ENCODE measurements at places on chromosomes 6 and 20.

DNA sequence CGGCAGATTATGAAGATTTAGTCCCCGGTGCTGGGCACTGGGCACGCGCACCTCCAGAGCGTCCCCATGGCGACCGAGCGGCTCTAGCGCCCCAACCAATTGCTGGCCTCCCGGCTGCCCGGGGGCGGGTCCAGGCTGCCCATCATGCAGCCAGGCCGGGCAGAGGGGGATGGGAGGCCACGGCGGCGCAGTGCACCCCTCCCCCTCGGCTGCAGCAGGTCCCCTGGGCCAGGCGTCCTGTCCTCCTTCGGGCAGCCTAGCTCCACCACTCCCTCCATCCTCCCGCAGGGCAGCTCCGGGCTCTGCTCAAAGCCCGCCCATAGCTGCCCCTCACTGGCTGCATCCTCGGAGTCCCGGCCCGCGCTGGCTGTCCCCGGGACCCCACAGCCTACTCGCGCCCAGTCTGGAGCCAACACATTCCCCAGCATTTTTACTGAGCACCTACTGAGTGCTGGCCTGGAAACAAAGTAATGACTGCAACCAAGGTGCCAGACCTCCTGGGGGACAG, 99.4 kb downstream of the ASXL1 start:
- DNase-seq = no peak

DNA sequence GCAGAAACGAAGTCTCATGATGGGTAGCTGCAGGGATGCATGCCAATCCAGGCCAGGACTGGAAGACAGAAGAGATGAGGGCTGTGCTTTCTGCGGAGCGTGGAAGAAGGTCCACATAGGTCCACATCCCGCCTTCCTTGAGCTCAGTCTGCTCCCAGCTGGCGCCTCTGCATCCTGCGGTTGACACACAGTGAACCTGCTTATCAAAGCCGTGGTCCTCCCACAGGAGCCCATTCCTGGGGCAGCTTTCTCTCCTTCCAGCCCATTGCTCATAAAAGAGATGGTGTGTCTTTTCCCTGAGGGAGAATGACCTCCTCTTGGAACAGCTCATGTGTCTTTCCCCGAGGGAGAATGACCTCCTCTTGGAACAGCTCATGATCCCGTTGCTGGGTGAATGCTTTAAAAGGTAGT, 225.4 kb downstream of the CDH4 start:
- no peak for DNase-seq

DNA sequence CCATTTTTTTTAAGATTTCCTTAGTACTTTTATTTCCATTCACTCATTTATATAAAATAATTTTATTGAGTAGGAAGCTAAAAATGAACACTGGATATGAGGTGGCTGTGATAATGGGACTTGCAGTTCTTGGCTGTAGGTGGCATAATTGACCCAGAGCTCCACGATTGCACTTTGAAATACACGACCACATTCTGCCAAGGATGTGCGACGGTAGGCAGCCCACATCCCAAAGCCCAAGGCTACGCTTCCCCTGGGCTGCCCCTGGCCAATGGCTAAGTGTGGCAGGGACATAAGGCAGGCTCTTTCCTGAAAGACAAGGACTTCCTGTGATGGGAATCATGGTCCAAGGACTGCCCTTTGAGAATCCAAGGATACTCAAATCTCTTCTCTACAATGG, 43.7 kb upstream of the ADTRP start:
- no peak for DNase-seq

DNA sequence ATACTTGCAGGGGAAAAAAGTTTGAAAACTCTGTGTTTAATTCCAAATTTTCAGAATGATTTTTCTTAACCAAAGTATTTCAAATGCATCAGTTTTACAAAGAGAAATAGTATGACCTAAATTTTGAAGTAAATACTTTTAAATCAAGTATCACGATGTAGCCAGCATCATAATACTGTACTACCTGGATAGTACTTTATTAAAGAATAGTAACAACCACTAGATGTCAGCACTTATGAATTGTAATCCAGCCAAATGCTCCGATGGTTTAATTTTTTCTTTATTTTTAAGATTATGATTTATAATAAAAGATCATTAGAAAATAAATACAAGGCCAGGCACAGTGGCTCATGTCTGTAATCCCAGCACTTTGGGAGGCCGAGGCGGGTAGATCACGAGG, 37.2 kb upstream of the HACE1 start:
- DNase-seq = no peak

GRCh38 chr6:74578339-74578738, 627.5 kb downstream of the COL12A1 start:
- DNase-seq = no peak

DNA sequence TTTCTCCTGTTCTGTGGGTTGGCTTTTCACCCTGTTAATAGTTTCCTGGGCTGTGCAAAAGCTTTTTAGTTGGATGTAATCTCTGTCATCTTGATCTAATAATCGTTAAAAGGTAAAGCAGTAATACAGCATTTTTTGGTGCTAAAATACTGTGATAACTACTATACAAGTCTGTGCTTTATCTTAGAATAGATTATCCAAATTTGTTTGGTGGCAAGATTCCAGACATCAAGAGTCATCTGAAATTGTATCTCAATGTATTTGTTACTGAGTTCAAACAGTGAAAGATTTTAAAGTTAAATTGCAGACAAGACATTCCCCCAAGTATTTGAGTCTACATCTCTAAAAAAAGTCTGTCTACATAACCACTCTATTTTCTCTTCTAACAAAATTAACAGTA, 18.8 kb downstream of the TBPL1 start:
- DNase-seq = no peak

GRCh38 chr6:96926425-96926824, 1.9 kb downstream of the KLHL32 start:
- no peak for DNase-seq

DNA sequence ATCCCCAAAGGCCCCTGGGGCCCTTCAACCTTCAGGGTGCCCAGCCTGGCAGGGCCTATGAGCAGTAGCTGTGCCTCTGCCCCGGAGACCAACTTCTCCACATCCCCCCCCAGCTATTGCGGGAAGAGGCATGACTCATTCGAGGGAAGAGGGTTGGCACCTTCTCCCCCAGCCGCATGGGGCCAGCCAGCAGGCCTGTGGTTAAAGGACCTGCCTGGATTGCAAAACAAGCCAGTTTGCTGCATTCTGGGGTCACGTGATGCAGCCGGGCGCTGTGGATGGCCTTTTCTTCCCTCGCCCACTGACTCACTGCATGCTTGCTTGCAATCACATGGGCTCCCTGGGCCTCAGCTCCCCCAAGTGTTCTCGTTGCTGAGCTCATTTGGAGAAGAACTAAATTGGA, 182.5 kb downstream of the MAFB start:
- no peak for DNase-seq

- no peak for DNase-seq
These were observed 262.9 kb downstream of the CDH4 start for GRCh38 chr20:61514805-61515505.

DNA sequence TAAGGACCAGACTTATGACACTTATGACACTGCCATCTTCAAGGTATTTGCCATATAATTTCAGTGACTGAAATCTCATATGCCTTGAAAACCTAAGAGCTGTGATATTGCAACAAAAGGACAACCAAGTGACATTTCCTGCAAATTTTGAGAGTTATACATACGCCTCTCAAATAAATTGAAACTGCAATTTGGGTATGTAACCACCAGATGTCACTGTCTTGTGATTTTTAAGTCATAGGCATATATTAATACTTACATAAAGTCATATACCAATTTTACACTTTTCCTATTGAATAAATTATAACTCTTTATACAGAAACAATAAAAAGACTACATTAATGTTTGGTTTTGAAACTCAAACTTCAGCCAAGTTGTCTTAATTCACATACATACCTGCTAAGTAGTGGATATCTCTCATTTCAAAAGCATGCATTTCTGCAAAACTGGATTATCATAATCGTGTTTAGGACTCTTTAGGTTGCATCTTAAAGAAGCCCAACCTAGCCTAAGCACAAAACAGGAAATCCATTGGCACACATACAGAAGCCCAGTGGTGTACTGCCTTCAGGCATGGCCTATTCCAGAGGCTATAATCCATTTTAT, 180.2 kb downstream of the PACRG start:
- DNase-seq = peak; percentile 15

DNA sequence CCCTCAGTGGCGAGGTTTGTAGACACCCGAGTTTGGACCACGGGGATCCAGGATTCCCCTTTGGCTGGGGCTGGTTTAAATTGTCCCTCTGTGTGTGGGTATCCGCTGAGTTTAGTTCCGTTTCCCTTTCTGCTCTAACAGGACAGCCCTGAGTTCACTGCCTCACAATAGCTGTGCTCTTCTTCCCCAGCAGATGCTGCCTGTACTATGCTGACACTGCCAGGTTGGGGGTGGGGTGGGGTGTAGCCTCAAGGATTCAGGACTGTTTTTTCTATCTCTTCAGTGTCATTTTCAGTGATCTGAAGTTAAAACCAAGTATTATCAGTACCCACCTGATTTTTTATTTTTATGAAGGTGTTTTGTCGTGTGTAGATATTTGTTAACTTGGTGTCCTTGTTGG, 655.0 kb downstream of the COL12A1 start:
- no peak for DNase-seq

- DNase-seq = no peak
These were observed 8.4 kb downstream of the OR12D2 start for GRCh38 chr6:29403801-29404200.

DNA sequence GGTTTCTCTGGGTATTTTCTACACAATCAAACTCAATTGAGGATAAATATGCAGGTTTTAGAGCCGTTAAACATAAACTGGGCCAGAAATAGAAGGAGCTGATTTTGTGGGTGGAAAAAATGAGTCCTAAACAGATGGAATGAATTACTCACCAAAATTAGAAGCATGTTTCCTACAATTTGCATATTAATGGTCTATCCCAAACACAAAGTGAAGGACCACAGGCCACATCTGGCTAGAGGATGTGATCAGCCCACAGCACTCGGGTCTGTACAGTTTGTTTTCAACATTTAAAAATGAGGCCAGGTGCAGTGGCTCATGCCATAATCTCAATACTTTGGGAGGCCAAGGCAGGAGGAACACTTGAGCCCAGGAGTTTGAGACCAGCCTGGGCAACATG, 296.3 kb downstream of the PREX1 start:
- no peak for DNase-seq

- DNase-seq = no peak
These were observed 61.8 kb upstream of the NEDD9 start for GRCh38 chr6:11294228-11294627.

- DNase-seq = no peak
These were observed 691 bp downstream of the ATRN start for GRCh38 chr20:3471397-3472021.

DNA sequence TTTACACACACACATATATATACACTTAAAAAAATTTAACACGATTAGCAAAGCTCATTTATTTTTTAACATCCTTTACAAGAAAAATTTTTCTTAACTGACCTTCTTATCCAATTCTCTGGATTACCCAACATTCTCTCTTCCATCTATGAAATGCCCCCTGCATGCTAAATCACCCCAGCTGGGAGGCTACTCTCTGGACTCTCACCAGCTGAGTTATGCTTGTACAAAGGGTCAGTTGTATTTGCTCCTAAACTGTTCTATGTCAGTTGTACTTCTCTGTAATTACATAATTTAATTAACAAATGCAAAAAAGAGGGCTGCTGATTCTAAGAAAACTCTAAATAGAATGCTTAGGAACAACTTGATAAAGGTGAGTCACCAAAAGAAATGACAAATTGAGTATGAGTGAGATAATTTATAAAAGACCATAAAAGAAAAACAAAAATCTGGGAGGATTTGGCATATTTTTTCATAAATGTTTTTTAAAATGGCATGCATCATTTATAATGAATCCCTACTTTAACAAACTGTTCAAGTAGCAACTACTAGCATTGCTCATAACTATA, 120.5 kb downstream of the KIF13A start:
- DNase-seq = no peak

DNA sequence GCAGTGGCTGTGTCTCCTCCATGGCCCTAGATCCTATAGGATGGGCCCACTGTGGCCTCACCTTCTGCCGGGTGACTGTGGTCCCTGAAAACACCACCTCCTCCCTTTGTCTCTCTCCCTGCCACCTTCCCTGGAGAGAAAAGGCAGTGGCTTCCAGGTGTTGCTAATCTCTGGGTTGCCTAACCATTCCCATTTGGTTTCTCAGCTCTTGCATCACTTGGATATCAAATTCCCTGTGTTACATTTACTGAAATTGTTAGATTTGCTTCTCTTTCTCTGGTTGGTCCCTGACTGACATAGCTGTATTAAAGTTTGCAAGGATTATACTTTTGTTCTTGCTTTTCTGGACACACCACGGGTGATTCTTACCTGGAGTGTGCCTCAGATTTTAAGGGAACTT, 9.3 kb upstream of the ZFP64 start:
- DNase-seq = no peak

DNA sequence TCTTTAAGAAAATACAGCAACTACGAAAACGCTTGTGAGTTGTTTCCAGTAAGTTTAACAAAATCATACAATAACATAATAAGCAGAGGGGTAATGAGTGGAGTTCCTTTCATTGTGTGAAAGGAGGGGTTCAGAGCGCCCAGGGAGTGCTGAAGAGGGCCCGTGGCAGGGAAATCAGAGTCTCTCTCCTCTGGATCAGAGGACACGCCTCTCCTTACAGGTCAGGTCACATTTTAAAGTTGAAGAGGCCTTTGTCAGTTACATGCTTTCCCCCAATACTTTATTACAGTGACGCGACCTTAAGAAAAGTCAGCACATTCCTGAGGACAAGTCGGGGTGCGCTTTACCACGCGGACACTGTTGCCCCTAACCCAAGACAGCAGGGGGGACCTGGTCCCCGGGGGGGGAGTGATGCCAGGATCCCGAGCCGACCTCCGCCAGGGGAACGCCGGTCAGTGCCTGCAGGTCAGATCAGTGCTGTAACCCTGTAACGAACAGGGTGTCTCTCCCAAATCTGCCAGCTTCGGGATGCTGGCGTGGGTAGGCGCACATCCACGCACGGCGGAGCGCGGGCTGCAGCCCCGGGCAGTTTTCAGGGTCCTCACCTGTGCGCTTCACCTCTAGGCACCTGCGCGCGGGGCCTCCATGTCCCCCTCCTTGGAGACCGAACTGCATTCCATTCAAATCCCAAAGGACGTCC, 848 bp downstream of the DACT2 start:
- DNase-seq = no peak

- DNase-seq = no peak
These were observed 6.3 kb downstream of the MRPS18A start for GRCh38 chr6:43681303-43681702.

All from NCI-H1694 (cell line).